ENCODE measurements at places on chromosomes 12 and 14. TPM values are rescaled to one million over a fixed set of nuclear protein-coding genes. Genes with fewer than 3 reads are reported as not detected.

GRCh38 chr14:96888593-96888992 is 91.4 kb downstream of the VRK1 start:
- H3K27ac ChIP-seq, result no peak overlapping the region
- H3K27me3 ChIP-seq, result no peaks in the 10 kb centered on the region
- peaks cover 43% of the 10 kb centered on the region for H3K4me1 ChIP-seq

DNA sequence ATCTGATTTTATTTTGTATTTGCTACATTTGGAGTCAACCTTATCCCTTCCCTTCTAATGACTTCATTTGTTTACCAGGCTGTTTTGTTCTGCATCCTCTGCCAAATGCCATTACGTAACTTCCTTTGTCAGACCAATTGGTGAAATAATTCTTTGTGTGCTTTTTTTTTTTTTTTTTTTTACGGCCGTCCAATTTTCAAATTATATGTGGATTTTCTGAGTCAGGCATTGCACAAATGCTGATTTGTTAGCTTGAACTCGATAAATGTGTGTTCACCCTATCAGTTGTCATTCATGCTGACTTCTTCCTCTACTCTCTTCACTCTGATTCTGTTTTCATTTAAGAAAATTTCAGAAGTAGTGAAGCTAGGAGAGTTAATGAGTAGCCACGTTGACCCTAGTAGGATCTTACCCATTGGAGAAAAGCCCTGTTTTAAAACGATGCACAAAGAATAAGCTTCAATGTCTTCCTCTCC is 386.2 kb downstream of the DIO2 start:
- H3K36me3 ChIP-seq, result no peaks in the 10 kb centered on the region
- no peak overlapping the region for H3K27ac ChIP-seq
- no peak overlapping the region for H3K4me3 ChIP-seq
- H3K4me1 ChIP-seq, result peaks cover 19% of the 10 kb centered on the region

The FOXJ2 gene
- 8.3 TPM for total RNA-seq

The CLEC7A gene
- not detected for total RNA-seq

The ITGA7 gene
- 156 TPM for total RNA-seq

GRCh38 chr12:124786061-124786964 is 77.4 kb downstream of the SCARB1 start:
- H3K4me1 ChIP-seq, result peaks cover 9% of the 10 kb centered on the region
- H3K27ac ChIP-seq, result peak overlapping the region; percentile 79
- no peaks in the 10 kb centered on the region for H3K36me3 ChIP-seq

DNA sequence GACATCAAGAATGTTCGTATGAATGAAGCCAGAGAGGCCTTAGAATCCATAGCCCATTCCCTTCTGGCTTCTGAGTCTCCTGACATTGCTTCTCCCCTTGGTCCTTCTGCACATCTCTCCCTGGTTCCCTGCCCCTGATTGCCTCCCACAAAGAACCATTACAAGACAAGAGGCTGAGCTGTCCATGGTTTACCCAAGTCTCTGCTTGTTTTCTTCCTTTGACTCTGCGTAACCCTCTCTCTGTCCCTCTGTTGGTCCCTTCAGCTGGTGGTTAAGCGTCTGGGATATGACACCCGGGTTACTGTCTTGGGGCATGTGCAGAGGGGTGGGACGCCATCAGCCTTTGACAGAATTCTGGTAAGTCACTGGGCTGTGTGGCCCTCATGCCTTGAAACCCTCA is 15.9 kb downstream of the PFKM start:
- no peaks in the 10 kb centered on the region for H3K4me1 ChIP-seq
- DNase-seq, result no peak
- no peak overlapping the region for H3K27ac ChIP-seq
- peaks cover 4% of the 10 kb centered on the region for H3K36me3 ChIP-seq

The EPYC gene
- not detected for total RNA-seq

The DTX1 gene
- total RNA-seq, result 4.3 TPM

DNA sequence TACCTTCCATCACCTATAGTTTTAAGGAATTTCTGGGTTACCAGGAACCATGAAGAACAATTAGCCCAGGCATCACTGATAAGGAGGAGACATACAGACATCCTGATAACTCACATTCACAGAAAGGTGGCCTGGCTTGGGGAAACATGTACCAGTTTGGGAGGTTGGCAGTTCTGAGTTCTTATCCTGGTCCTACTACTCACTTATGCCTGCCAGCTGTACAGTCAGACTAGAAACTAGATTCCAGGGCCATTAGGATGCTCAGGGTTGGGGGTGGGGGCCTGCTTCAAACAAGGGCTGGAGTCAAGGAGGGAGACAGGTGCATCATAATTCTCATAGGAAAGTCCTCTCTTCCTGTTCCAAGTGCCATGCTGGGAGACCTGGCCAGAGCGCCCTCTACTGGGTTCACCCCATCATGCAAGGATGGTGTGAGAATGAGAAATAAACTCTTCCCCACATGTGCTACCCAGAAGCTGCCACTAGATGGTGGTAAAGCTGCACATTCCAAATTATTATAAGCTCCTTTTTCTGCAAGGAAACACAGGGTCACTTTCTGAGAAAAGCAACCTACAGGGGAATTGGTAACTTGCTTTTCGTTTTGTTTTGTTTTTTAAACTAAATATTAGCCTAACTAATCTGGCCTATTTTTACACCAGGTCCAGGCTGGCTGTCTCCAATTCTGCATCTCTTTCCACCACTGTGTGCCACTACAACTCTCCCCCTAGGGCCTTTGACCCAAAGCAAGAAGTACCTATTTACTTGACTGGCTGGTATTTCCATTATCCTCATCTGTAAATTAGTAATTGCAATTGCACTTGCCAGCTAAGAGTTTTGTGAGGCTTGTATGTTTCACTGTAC is 14.5 kb downstream of the OAS2 start:
- H3K36me3 ChIP-seq, result no peaks in the 10 kb centered on the region
- no peak overlapping the region for H3K4me3 ChIP-seq
- no peaks in the 10 kb centered on the region for H3K4me1 ChIP-seq
- peak; percentile 71 for DNase-seq
- peaks cover 1% of the 10 kb centered on the region for H3K27me3 ChIP-seq

- H3K4me1 ChIP-seq, result no peaks in the 10 kb centered on the region
- DNase-seq, result no peak
- H3K4me3 ChIP-seq, result no peak overlapping the region
- no peaks in the 10 kb centered on the region for H3K36me3 ChIP-seq
These were observed 1548.6 kb upstream of the TMEM132C start for GRCh38 chr12:126718365-126718764.

DNA sequence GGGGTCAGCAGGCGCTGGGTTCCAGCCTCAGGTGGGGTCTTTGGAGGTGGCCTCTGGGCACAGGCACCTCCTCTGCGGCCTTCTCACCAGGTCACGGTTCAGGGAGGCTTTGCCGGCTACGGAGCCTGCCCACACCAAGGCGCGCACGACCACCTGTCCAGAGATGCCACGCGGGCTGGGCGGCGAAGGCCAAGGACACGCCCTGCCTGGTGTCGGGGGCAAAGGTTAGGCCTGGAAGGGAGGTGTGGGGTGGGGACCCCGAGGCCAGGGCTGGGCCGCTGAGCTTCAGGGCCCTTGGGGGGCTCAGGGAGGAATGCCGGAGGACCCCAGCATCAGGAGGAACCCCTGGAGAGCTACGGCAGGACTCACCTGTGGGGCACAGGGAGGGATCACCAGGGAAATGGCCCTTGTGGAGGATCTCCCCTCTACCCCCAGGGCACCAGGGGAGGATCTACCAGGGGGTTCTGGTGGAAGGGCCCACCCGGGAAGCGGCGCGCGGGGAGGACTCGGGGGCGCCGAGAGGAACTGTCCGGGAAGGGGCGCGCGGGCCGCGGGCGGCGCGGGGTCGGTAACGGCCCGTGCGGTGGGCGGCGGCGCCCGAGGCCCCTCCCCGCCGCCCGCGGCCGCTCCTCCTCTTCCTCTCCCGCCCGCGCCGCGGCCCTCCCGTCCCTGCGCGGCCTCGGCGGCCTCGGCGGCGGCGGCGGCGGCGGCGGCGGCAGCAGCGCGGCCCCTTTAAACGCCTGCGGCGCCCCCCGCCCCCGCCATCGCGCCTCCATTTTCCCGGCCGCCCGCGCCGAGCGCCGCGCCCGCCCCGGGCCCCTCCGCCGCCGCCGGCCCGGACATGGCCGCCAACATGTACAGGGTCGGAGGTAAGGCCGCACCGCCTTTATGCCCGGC is at the start of gene MTA1:
TSS of gene MTA1 (plus strand) at position 633 of the 897 bp plus-strand sequence. CDS start at position 842, 209 bp downstream.
- peaks cover 10% of the 10 kb centered on the region for H3K27me3 ChIP-seq
- H3K36me3 ChIP-seq, result no peaks in the 10 kb centered on the region
- H3K4me1 ChIP-seq, result peaks cover 21% of the 10 kb centered on the region
- peak; percentile 38 for DNase-seq
- H3K4me3 ChIP-seq, result peak within 1 kb of the TSS; percentile 79
- peak within 1 kb of the TSS; percentile 84 for H3K27ac ChIP-seq

The TTC7B gene
- 83.1 TPM for total RNA-seq

The GSG1 gene
- total RNA-seq, result not detected

- no peak for DNase-seq
These were observed 25.2 kb downstream of the SLC24A4 start for GRCh38 chr14:92348154-92348553.

GRCh38 chr12:51855586-51856428 is 7.3 kb upstream of the FIGNL2 start:
- no peaks in the 10 kb centered on the region for H3K36me3 ChIP-seq
- peak; percentile 59 for DNase-seq
- H3K4me3 ChIP-seq, result peak overlapping the region; percentile 84
- H3K27me3 ChIP-seq, result peaks cover 16% of the 10 kb centered on the region

The TMED10 gene
- total RNA-seq, result 124 TPM

The SLC35E3 gene
- total RNA-seq, result 26.2 TPM

The CACNA2D4 gene
- not detected for total RNA-seq

- DNase-seq, result no peak
- H3K36me3 ChIP-seq, result peaks cover 4% of the 10 kb centered on the region
- H3K4me1 ChIP-seq, result peaks cover 19% of the 10 kb centered on the region
These were observed 97.1 kb upstream of the NCOR2 start for GRCh38 chr12:124664395-124665111.

- DNase-seq, result no peak
- H3K27ac ChIP-seq, result no peak overlapping the region
- no peaks in the 10 kb centered on the region for H3K27me3 ChIP-seq
- H3K36me3 ChIP-seq, result no peaks in the 10 kb centered on the region
These were observed 11.0 kb downstream of the ARHGDIB start for GRCh38 chr12:14950421-14950820.

- no peak for DNase-seq
- H3K36me3 ChIP-seq, result no peaks in the 10 kb centered on the region
- H3K27me3 ChIP-seq, result no peaks in the 10 kb centered on the region
- no peak overlapping the region for H3K27ac ChIP-seq
These were observed 23.1 kb downstream of the ADCY6 start for GRCh38 chr12:48765753-48766162.

- H3K27me3 ChIP-seq, result no peaks in the 10 kb centered on the region
- H3K36me3 ChIP-seq, result no peaks in the 10 kb centered on the region
- no peak overlapping the region for H3K27ac ChIP-seq
- no peaks in the 10 kb centered on the region for H3K4me1 ChIP-seq
These were observed 274.1 kb downstream of the ADAMTS20 start for GRCh38 chr12:43277651-43278540.

The MIP gene
- not detected for total RNA-seq

The TAS2R7 gene
- total RNA-seq, result 0.39 TPM

The TAS2R31 gene
- 5.7 TPM for total RNA-seq

DNA sequence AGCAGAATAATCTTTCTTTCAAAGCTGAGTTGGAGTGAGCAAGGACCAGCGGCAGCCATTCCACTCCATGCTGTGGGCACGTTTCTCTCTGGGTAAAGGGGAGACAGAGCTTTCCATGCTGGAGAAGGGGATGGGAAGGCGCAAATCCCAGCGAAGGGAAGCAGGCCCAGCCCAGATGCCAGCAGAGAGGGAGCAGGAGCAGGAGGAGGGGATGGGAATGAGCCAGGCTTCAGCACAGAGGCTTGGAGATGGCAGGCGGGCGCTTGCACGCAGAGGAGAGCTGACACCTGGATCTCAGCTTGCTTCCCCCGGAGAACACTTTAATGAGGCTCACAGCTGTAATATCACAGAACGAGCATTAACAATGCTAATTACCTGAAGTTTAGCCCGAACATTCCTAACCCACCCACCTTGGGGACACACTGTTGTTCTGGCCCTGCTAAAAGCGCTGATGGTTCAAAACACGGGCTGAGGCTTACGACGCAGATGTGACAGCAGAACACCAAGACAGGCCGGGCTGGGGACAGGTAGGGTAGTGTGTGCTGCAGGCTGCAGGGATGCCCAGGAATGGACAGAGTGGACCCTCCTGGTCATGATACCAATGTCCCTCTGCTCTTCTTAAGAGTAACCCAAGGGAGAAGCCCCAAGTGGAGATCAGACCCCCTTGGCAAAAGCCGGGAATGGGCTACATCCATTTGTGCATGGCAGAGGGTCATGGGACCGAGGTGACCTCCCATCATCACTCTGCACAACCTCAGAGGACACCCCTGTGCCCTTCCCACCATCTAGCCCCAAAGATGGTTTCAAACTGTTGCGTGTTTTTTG is 288.6 kb downstream of the DPF3 start:
- peaks cover 6% of the 10 kb centered on the region for H3K27me3 ChIP-seq
- H3K4me3 ChIP-seq, result no peak overlapping the region
- DNase-seq, result no peak
- peaks cover 10% of the 10 kb centered on the region for H3K36me3 ChIP-seq

The C14orf132 gene
- total RNA-seq, result 552 TPM

The P2RX2 gene
- 4.1 TPM for total RNA-seq

GRCh38 chr12:76685246-76685678 is 78.7 kb upstream of the ZDHHC17 start:
- no peak overlapping the region for H3K27ac ChIP-seq
- H3K27me3 ChIP-seq, result no peaks in the 10 kb centered on the region
- H3K4me1 ChIP-seq, result peaks cover 5% of the 10 kb centered on the region
- no peaks in the 10 kb centered on the region for H3K36me3 ChIP-seq
